MCF 10A (cell line): ENCODE measurements at places on chromosomes 13 and 19. TPM values are rescaled to one million over a fixed set of nuclear protein-coding genes. Genes with fewer than 3 reads are reported as not detected.

The ZNF700 gene
- total RNA-seq = 5.6 and 5.9 TPM in 2 replicates

The PSG3 gene
- not detected in 2 replicates for total RNA-seq

The BBC3 gene
- total RNA-seq = 16.2 and 19.6 TPM in 2 replicates

The MBD3L2 gene
- not detected in 2 replicates for total RNA-seq

The NPAS1 gene
- total RNA-seq = 0.44 and 0.68 TPM in 2 replicates

The B3GNT3 gene
- total RNA-seq = 0.40 and 0.49 TPM in 2 replicates

The ENOX1 gene
- 1.5 and 1.8 TPM in 2 replicates for total RNA-seq

DNA sequence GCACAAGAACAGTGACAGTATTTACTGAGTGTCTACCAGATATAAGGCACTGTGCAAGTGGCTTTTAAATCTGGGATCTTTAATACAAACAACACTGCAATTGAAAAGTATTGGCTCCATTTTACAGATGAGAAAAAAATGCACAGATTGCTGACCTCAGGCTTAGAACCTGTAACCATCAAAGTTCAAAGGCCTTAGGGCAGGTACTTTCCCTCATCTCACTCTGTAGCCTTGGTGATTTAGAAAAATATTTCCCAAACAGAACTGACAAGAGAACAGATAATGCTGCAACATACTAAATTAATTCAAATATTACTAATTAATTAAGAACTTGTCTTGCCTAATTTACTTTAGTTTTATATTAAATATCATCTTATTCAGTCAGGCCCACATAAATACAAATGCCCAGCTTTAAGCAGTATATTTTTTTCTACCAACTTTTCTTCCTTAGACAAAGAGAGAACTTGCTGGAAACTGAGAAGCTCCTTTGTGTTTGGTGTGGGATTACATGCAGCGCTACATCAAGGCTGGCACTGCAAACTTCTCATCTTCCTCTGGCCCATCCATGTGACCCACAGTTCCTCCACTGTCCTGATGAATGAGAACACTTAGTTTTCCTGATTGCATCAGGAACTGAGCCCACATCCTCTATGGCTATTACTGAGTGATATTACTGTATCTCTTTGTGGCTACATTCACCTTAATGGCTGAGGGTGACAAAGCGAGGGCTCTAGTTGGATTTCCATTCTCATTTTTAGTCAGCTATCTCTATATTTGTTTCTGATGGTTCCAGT, 302.1 kb downstream of the ENOX1 start:
- H3K27ac ChIP-seq = no peak overlapping the region
- H3K4me3 ChIP-seq = no peak overlapping the region
- DNase-seq = no peak
- no peaks in the 10 kb centered on the region for H3K27me3 ChIP-seq
- no peaks in the 10 kb centered on the region for H3K36me3 ChIP-seq

GRCh38 chr19:30647891-30648720, 275.9 kb downstream of the ZNF536 start:
- H3K36me3 ChIP-seq = no peaks in the 10 kb centered on the region
- H3K27me3 ChIP-seq = no peaks in the 10 kb centered on the region
- H3K27ac ChIP-seq = no peak overlapping the region
- H3K4me3 ChIP-seq = no peak overlapping the region

DNA sequence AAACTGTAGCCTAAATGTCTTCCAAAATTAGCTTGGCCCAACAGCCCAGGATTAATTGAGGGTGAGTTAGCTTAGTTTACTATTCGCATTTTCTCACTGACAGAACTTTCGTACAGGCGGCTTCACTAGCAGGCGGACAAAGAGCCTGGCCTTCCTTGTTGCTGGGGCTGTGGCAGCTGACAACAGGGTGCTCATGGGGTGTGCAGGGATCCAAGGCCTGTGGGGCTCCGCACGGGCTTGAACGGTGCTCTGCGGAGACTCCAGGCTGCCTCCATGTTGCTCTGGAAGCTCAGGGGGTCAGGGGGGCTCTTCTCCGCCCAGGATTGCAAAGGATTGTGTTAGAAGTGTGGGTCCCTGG, 36.3 kb upstream of the DPRX start:
- no peaks in the 10 kb centered on the region for H3K4me1 ChIP-seq
- H3K4me3 ChIP-seq = no peak overlapping the region
- H3K36me3 ChIP-seq = no peaks in the 10 kb centered on the region
- no peak overlapping the region for H3K27ac ChIP-seq
- no peak for DNase-seq

GRCh38 chr13:110336681-110337080, 29.6 kb downstream of the COL4A2 start:
- no peak for DNase-seq
- H3K36me3 ChIP-seq = peaks cover 4% of the 10 kb centered on the region
- H3K27ac ChIP-seq = no peak overlapping the region
- peaks cover 15% of the 10 kb centered on the region for H3K4me1 ChIP-seq
- H3K27me3 ChIP-seq = no peaks in the 10 kb centered on the region

DNA sequence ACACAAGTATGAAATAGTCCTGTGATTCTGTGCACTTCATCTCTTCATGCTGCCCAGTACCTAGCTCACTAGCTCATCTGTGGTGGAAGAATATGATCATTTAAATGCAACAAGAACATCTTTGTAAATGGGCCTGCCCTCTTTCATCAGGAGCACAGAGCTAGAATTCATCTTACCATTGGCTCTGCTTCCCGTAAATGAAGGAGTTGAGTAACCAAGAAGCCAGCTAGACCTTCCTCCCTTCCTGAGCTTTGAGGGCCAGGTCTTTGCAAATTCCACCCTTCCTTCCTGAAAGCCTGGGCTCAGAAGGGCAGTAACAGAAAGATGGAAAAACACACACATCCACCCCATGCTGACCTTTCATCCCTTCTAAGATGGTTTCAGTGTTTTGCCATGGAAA, 82.0 kb downstream of the FRY start:
- no peaks in the 10 kb centered on the region for H3K4me1 ChIP-seq
- no peaks in the 10 kb centered on the region for H3K27me3 ChIP-seq
- no peak overlapping the region for H3K4me3 ChIP-seq
- no peak overlapping the region for H3K27ac ChIP-seq

- H3K4me1 ChIP-seq = no peaks in the 10 kb centered on the region
- no peak for DNase-seq
- H3K4me3 ChIP-seq = no peak overlapping the region
- no peak overlapping the region for H3K27ac ChIP-seq
- H3K27me3 ChIP-seq = no peaks in the 10 kb centered on the region
- H3K36me3 ChIP-seq = no peaks in the 10 kb centered on the region
Measured at GRCh38 chr13:65368832-65369231, 1861.3 kb downstream of the PCDH9 start.

DNA sequence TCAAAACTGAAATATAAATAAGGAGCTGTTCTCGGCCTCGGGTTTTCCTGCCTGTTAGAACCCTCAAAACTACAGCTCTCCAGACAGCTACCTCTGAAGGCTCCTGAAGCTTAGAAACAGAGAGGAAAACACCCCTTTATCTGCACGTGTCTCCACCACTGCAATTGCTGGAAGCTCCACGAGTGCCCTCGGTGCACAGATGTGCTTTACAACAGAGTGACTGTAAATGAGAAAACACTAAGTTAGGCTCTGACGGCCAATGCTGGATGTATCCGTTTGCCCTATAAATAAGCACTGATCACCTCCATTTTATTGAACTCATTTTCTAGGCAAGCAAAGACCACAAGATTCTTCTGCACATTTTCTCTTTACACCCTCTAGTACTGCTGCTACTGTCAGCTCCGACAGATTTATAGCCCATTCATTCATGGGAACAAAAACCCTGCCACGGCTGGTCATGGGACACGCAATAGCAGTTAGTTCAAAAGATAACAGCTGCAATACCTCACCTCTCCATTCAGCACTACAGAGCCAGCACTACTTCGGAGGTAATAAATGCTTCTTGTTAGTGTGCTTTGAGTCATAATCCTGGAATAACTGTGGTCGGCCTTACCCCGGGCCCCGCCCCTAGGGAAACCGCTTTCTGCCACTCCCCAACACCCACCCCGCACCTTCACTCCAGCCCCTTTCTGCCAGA, 241.1 kb upstream of the ZNF507 start:
- peak; percentile 0 for DNase-seq
- H3K27me3 ChIP-seq = no peaks in the 10 kb centered on the region
- H3K36me3 ChIP-seq = no peaks in the 10 kb centered on the region
- no peak overlapping the region for H3K27ac ChIP-seq
- H3K4me3 ChIP-seq = no peak overlapping the region
- H3K4me1 ChIP-seq = no peaks in the 10 kb centered on the region

DNA sequence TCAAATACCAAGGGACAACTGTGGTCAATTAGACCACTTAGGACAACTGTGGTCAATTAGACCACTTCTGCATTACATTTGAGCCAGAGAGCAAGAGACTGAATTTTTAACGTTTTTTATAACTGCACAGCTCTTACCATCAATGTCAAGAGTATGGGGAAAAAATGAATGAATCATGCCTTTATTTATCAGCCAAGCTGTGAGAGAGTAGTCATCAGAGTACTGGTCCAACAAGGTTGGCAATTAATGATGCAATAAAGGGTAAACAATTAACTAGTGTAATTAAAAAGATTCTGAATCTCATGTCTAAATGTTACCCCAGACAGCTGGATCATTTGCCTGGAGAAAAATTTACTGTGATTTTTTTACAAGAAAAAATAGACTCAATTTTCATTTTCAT, 381.1 kb downstream of the LIG4 start:
- H3K4me3 ChIP-seq = no peak overlapping the region
- no peak overlapping the region for H3K27ac ChIP-seq
- no peaks in the 10 kb centered on the region for H3K27me3 ChIP-seq
- H3K4me1 ChIP-seq = no peaks in the 10 kb centered on the region
- H3K36me3 ChIP-seq = no peaks in the 10 kb centered on the region

DNA sequence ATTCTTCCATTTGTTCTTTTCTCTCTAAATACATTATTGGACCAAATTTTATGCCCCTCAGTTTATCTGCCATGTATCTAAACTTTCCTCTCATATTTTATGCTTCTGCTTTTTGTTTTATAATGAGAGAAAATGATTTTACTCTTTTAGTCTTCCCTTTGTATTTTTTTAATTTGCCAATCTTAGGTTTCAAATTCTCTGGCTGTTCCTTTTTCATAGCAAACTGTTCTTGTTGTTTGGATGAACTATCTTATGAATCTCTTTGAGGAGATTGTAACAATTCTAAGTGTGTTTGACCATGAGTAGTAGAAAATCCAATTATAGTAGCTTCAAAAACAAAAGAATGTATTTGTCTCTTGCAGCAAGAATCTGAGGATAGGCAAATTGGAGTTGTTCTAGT, 290.5 kb downstream of the NDFIP2 start:
- no peaks in the 10 kb centered on the region for H3K27me3 ChIP-seq
- H3K27ac ChIP-seq = no peak overlapping the region
- H3K36me3 ChIP-seq = no peaks in the 10 kb centered on the region

GRCh38 chr13:104491916-104492315, 1425.7 kb upstream of the SLC10A2 start:
- no peaks in the 10 kb centered on the region for H3K36me3 ChIP-seq
- H3K27ac ChIP-seq = no peak overlapping the region
- H3K27me3 ChIP-seq = no peaks in the 10 kb centered on the region
- H3K4me3 ChIP-seq = no peak overlapping the region
- no peaks in the 10 kb centered on the region for H3K4me1 ChIP-seq
- DNase-seq = no peak

DNA sequence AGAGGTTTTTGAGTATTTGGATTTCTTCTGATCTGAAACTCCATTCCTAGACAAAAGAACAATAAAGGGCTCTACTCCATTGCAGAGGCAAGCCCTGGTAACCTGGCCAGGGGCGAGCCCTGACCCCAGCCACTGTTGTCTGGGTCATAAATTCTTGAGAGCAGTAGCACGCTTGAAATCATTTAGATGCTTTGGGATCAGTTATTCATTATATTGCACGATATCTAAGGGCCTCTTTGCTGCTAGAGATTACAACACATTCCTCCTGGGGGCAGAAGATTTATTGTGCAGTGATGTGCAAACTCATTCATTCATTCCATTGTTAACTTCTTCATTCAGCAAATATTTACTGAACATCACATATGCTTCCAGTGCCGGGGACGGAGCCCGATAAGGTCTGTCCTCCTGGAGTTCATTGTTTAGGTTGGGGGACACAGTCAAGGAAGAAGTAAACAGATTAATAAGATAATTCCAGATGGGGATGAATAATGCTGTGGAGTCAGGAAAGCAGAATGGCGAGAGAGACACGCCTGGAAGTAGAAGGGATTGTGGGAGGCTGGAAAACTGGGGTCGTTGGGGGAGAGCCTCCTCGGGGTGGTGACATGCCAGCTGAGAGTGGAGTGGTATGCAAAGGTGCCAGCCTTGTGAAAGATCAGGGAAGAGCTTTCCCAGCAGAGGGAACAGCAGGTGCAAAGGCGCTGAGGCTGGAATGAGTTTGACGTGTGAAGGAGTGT, 34.9 kb downstream of the SIPA1L3 start:
- peak overlapping the region; percentile 13 for H3K27ac ChIP-seq
- H3K4me3 ChIP-seq = no peak overlapping the region
- no peak for DNase-seq
- H3K36me3 ChIP-seq = no peaks in the 10 kb centered on the region

- H3K4me1 ChIP-seq = no peaks in the 10 kb centered on the region
- DNase-seq = no peak
- H3K27ac ChIP-seq = peak overlapping the region; percentile 9
- H3K27me3 ChIP-seq = no peaks in the 10 kb centered on the region
Measured at GRCh38 chr13:20482275-20482761, 43.3 kb downstream of the CRYL1 start.

DNA sequence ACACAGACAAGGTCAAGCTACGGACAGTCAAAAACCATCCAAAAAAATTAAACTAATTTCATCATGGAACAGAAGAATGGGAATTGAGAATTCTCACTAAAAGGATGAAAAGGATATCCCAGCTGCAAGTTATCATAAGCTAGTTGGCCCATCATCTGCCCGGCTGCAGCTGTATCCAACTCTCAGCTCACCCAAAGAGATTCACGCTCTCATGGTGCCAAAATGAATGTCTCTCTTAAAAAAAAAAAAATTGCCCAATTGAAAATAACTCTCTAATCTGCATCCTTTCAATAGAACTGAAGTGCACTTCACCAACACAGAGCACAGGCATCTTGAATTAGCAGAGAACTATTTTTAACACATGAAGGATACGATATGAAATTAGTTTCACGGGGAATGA, 20.0 kb downstream of the ENOX1 start:
- no peaks in the 10 kb centered on the region for H3K4me1 ChIP-seq
- H3K36me3 ChIP-seq = no peaks in the 10 kb centered on the region
- H3K27me3 ChIP-seq = no peaks in the 10 kb centered on the region
- no peak overlapping the region for H3K27ac ChIP-seq
- no peak overlapping the region for H3K4me3 ChIP-seq

DNA sequence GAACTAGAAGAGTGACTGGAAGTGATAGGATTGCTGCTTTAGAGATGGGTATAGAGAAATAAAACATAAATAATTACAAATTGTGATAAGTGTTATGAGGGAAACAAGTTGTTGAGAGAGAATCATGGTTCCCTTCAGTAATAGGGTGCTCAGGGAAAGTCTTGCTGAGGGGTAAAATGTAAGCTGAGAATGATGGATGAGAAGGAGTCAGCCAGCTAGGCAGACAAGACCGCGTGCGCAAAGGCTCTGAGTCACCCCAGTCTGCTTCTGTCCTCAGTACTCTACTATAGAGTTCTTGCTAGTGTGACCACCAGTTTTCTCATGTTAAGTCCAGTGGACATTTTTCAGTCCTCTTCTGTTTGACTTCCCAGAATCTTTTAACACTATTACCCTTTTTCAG, 39.5 kb downstream of the PCCA start:
- no peaks in the 10 kb centered on the region for H3K27me3 ChIP-seq
- H3K36me3 ChIP-seq = no peaks in the 10 kb centered on the region
- H3K27ac ChIP-seq = no peak overlapping the region
- DNase-seq = no peak

GRCh38 chr13:28557725-28558520, 63.0 kb upstream of the FLT1 start:
- H3K4me1 ChIP-seq = no peaks in the 10 kb centered on the region
- H3K27ac ChIP-seq = no peak overlapping the region
- H3K36me3 ChIP-seq = no peaks in the 10 kb centered on the region
- no peak for DNase-seq
- H3K27me3 ChIP-seq = no peaks in the 10 kb centered on the region
- no peak overlapping the region for H3K4me3 ChIP-seq
